ENCODE measurements at places on chromosomes 11 and 22.
A peak's percentile ranks its signal among the peaks of the same experiment; 100 is the strongest.

DNA sequence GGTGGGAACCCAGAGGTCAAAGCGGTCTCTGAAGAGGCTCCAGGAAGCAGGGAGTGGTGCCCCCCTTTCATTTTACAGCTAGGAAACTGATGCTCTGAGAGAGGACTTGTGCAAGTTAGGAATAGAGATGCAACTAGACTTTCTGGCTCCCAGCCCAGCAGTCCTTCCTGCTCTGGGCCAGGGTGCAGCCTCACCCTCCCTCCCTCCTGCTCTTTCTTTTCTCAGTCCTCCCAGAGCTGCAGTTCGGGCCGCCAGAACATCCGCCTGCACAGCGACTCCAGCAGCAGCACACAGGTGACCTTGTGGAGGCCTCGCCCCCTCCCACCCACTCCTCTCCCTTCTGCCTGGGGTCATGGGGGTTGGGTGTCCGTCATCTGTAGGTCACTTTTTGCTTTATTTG is 51.5 kb downstream of the LHFPL7 start:
- DNase-seq, result no peak

GRCh38 chr11:27977031-27977430 is 130.9 kb downstream of the KIF18A start:
- no peak for DNase-seq

DNA sequence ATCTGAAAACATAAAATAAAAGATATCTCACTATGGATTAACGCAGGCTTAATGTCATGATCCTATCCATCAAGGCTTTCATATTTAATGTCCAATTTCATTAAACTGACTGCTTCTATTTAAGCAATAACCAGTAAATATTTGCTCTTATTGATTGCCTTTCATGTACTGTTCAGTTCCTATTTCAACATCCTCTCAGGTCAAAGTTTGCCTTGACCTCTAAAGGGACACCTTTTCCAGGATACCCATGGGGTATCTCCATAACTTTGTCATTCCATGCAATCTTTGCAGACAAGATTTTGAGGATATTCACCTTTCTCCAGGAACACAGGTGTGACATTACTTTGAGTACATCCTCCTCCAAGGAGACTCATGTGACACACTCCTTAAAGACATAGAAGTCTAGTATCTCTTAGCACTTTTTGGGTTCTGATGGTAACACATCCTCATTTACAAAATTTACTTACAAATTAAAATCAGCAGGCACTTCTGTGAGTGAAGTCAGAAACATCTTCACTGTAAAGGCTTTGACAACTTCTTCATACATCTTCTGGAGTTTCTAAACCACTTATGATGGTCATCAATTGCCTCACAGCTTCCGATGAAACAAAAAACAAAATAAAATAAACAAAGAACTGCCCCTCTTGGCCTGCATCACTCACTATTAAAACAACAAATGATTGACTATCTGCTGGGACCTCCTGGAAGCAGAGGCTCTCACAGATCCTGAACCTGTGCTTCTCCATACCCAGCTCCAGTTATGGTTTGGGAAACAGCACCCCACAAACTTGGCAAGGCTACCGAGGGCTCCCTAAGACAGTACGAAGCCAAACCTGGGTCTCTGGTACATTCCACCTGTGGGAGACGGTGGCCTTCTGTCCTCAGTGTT is 7.0 kb upstream of the SLC22A25 start:
- DNase-seq, result no peak

DNA sequence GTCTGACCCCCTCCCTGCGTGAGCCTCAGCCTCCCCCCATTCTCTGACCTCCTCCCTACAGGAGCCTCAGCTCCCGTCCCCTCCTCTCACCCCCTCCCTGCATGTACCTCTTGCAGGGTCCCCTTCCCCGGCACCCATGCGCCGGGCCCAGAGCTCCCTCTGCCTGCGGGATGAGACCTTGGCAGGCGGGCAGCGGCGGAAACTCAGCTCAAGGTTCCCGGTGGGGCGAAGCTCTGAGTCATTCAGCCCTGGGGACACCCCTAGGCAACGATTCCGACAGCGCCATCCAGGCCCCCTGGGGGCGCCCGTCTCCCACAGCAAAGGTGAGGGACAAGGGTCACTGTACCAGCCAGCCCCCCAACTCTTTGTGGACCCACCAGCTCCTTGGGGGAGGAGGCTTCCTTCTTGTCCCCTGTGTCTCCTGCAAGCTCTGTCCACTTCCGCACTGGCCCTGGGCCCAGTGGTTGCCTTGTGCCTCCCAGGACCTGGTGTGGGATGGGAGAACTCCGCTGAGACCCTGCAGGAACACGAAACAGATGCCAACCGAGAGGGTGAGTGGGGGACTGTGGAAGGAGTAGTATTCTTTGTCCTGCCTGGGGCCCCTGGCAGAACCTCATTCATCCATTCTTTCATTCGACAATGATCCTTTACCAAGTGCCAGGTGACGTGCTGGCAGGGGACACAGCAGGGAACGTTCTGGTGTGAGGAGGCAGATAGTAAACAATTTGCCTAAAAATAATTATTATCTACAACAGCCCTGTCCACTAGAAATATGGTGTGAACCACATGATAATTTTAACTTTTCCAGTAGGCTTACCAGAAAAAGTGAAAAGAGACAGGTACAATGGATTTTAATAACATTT is 3.7 kb upstream of the RPS6KA4 start:
- peak; percentile 80 for DNase-seq

DNA sequence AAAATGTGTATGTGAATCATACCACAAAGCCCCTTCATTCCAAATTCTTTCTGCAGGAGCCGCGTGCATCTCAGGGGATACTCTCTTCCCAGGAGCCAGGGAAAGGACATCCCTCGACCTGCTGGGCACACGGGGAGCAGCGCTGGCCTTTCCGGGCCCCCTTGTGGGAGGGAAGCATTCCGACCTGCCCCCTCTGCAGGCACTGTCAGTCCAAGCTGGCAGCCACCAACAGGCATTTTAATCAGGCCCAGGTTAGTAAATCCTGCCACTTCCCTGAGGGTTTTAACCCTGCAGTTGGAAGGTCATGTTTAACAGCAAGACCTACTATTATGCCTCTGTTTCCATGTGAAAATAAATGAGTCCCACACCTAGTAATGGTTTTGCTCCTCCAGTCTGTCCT is 391.5 kb downstream of the SHANK2 start:
- no peak for DNase-seq

DNA sequence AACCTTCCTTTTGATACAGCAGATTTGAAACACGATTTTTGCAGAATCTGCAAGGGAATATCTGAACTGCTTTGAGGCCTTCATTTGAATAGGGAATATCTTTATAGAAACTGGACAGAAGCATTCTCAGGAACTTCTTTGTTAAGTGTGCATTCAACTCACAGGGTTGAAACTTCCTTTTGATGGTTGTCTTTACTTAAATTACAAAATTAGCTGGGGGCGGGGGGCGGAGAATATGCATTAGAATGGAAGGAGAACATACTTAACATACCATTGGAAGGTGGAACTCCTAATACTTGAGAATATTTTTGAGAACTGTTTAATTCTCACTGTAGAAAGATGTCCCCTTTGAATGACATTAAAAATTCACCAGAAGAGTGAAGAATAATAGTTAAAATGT is 104.4 kb downstream of the TRIM51G start:
- DNase-seq, result no peak

DNA sequence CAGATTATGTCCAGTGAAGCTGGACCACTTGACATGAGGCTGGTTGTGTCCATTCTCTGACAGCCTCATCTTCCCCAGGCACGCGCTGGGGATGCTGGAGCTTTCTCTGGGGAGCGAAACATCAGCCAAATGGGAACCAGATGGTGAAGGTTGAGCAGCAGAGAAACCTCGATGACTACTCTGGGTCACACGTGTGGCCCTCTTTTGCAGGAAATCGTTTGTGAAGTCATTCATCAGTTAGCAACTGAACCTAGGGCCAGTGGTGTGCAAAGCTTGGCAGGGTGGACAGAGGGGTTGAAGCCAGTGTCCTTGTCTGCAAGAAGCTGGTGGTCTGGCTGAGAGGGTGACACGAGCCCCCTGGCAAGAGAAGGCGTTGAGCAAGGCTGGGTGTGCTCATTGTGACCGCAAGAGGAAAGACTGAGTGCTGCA is 109.8 kb downstream of the ZBTB16 start:
- DNase-seq, result no peak

GRCh38 chr11:81331088-81331487 is 1402.6 kb downstream of the FAM181B start:
- DNase-seq, result no peak

DNA sequence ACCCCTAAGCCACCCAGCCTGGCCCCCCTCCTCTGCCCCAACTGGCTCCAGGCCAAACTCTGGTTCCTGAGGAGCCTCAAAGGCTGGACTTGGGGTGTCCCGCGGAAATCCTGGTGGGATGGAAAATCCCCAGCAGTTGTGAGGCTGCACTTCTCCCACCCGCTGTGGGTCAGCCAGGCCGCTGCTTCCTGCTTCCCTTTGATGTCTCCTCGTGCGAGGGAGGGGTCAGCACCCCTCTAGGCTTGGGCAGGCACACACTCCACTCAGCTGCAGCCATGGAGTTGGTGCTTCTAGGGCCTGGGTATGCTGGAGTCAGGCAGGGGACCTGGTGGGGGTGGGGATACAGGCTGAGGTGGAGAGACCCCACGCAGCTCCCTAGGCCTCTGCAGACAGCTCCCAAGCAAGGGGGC is 12.0 kb downstream of the KCNQ1OT1 start:
- DNase-seq, result no peak

DNA sequence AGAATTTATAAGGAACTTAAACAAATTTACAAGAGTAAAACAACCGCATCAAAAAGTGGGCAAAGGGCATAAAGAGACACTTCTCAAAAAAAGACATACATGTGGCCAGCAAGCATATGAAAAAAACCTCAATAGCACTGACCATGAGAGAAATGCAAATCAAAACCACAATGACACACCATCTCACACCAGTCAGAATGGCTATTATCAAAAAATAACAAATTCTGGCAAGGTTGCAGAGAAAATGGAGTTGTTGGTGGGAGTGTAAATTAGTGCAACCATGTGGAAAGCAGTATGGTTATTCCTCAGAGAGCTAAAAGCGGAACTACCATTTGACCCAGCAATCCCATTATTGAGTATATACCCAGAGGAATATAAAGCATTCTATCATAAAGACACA is 866.8 kb upstream of the TENM4 start:
- DNase-seq, result no peak
